ENCODE measurements at places on chromosomes 4 and X.

DNA sequence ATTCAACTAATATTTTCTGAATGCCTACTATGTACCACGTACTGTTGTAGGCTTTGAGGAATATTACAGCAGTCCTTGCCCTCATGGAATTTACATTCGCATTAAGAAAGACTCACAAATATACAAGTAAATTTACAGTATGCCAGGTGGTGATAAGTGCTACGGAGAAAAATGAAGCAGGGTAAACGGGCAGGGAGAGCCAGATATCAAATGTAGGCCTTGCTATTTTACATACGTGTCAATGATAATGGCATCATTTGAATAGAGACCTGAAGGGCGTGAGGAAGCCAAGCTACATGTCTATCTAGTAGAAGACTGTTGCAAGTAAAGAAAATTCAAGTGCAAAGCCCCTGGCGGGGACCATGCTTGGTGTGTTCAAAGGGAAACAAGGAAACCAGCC lies 65.2 kb downstream of the AMMECR1 start:
- no peak for DNase-seq

DNA sequence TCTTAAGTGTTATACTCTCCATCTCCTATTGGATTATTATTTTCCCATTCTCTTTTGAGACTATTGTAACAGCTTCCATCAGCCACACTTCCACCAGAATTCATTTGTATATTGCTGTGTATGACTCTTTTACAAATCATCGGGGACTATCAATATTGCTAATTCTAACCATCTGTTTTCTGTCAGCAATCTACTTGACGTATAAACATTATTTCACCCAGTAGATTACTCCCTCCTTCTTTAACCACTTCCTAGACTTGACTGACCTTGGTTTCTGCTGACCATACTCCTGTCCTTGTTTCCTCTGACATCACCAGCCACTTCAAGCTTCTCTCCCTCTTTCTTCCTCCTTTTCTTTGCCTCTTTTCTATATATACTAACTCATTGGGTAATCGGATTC lies 402.9 kb downstream of the PCDH18 start:
- DNase-seq = no peak

- no peak for DNase-seq
Measured at GRCh38 chr4:32030406-32030805, 1310.2 kb downstream of the PCDH7 start.

- no peak for DNase-seq
Measured at GRCh38 chrX:123184219-123184865, at the start of gene GRIA3. GRIA3 (plus strand) TSS chrX:123184278; CDS start chrX:123184536, 258 bp downstream.

GRCh38 chr4:128844931-128845330 lies 35.4 kb downstream of the JADE1 start:
- no peak for DNase-seq

DNA sequence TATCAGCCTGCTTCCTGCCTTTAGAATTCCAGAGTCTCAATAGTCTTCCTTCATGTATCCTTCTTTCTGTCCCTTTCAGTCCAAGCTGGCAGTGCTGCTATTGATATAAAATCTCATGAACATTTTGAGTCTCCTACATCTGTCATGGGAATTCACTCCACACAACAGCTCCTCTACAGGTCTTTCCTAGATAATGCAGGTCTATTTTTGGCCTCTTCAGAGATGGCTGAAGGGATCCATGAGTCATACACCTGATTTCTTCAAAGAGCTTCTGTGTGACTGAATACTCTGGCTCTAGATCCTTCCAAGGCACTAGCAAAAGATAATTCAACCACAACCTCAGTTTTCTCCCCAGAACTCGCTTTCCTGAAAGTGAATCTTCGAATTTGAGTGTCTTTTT lies 115.4 kb downstream of the STPG2 start:
- no peak for DNase-seq

DNA sequence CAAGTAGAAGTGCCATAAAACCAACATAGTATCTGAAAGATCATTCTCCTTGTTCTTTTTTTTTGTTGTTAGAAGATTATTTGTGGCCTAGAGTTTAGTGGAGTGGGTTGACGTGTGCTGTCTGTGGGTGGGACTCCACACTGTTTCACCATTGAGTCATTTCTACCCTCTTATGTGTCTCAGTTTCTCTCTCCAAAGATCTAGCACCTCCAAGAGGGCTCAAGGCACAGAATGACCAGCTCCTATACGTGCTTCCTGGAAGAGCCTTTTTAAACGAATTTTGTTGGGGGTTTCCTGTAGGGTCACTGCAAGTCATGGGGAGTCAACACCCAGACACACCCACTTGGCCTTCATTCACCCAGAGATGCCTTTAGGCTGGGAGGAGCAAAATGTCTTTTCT lies 150.1 kb downstream of the KLF8 start:
- no peak for DNase-seq

- no peak for DNase-seq
Measured at GRCh38 chr4:139972305-139972704, 181.7 kb downstream of the MAML3 start.

DNA sequence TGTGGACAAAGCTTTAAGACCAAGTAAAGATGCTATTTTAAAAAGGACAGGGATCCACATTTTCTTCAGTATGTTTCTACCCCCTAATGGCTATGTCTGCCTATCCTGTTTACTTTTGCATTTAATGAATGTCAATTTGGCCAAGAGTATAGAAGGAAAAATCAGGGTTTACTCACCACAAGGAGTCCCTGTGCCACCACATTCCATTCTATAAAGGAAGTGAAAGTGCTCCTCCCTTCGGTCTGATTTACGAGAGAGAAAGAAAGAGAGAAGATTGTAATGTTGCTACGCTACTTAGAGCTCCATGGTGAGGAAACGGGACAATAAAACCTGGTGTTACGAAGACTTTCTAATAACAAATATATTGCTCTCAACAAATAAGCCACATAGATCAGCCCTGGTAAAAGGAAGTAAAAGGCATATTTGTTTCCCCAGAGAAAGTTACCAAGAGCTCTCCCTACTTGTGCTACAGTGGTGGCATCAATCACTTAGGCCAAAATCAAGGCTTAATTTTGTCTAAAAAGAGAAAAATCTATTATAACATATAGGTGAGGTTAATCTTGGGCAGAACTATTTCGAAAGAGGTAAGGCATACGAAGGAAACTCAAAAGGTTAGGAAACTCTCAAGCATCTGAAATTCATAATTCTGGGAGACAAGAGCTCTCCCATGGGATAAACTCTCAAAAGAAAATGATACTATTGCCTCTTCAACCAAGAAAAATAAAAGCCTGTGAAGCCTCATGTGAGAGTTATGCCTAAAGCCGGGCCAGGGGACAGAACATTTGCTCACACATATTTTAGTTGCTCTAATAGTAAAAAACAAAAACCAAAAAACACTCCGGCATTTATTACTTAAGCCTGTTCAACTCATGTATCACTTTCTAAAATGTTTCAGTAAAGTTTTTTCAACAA lies 29.5 kb downstream of the TAPT1 start:
- DNase-seq = no peak

GRCh38 chrX:50495616-50496015 lies 25.0 kb upstream of the DGKK start:
- no peak for DNase-seq

DNA sequence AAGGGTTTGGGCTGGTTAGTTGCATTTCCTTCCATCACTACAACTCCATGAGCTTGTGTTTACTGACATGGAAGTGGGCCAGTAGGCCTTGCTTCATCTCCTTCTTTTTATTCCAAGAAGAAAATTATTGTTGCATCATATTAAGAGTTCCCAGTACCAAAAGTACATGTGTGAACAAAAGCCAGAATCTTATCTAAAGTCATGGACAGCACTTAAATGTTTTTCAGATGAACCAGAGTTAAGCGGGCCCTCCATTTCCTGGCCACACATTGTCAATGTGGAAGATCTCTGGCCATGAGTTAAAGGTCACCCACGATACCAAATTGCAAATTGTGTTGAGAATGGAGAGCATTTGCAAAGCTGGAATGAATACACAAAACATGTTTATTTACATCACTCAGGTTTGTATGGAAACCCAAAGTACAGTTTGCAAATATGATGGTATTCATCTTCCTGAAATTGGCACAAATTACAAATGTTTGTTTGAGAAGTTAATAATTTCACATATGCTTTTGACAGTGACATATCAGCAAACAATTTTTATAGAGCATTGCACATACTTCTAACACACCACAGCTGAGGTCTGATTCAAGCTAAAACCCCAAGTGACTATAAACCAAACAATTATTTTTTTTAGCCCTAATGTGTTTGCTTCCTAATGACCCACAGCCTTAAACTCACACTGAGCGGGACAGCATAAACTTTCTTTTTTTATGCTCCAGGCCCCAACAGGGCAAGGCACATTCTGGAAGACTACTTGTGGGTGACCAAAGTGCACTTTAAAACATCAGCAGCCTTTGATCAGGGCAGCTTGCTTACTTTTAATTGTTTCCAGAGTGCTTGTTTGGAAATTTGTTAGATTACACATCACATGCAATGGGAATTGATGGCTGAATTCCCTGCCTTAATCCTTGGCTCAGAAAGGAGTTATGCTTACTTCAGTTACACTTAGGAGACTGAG lies 502.9 kb upstream of the SLIT2 start:
- DNase-seq = no peak

DNA sequence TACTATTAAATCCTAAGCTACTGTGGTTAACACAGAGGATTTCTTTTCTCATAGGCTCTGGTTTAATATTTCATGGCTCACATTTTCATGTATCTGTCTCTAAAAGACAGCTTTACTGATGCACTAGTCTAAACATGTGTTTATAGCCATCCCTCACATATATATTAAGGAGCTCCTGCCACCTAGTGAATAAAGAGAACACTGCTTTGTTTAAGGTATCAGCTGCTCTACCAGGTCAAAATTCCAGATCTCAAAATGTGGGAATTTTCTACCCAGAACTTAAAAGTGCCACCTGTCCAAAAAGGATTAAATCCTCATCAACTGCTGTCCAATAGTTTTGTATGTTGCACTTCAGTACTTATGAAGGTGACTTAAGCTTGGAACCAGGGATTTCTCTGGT lies 188.5 kb upstream of the TEX13C start:
- no peak for DNase-seq

- no peak for DNase-seq
Measured at GRCh38 chrX:1418901-1419544, 27.1 kb upstream of the SLC25A6 start.

GRCh38 chrX:6885909-6886308 lies 261.6 kb upstream of the STS start:
- DNase-seq = no peak

DNA sequence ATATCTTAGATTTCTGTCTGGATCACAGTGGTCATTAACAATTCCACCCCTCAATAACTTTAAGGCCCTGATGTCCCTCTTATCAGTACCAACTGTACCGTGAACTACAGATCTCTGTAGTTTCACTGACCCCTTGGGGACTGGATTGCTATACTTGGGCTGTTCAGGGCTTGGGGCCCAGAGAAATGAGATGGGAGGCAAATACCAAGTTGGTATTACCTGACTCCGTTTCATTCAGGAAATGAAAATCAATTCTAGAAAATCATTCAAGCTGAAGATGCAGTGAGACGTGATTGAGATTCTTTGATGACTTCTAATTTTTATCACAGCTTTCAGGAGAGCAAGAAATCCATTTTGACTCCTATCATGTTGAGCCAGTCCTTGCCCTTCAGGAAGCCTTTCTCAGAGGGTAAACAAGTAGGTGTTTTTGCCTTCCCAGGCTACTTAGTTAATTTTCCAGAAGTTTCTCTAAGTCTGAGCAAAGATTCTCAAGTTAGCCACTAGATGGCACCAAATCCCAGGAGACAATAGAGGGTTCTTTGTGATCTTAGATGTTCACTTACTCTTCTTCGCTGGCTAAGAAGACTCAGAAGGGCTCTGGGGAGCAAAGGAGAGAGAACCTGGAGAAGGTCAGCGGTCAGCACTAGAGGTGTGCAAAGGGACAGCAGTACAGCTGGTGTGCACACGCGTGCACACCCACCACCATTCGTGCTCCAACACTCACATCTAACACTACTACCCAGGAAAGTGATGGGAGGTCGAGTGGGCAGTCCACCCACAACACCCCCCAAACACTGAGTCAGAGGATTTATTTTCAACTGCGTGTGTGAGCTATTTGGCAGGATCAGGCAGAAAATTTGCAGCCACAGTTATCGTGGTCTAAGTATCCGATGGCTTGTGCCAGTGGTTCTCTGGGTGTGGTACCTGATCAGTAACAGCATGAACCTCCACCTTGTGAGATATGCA lies 7.4 kb downstream of the HNRNPH2 start:
- DNase-seq = no peak

DNA sequence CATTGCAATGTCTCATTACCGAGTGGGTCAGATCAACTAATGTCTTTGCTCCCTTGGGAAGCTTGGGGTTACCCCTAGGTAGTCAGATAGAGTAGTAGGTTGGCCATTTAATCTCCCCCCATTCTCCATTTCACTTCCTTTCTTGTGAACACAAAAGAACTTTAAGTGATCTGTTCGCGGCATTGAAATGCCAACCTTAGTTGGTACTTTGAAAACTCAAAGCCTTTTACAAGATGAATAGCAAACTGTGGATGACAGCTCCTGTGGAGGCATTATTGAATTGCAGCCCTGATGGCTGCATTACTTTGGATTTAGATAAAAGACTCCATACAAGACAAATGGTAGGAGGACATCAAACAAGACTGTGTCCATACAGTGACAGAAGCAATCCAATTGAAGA lies 469.1 kb downstream of the GBA3 start:
- DNase-seq = no peak

GRCh38 chrX:45233531-45233930 lies 32.9 kb upstream of the DIPK2B start:
- no peak for DNase-seq

- no peak for DNase-seq
Measured at GRCh38 chrX:38627683-38628082, 66.3 kb downstream of the TSPAN7 start.

DNA sequence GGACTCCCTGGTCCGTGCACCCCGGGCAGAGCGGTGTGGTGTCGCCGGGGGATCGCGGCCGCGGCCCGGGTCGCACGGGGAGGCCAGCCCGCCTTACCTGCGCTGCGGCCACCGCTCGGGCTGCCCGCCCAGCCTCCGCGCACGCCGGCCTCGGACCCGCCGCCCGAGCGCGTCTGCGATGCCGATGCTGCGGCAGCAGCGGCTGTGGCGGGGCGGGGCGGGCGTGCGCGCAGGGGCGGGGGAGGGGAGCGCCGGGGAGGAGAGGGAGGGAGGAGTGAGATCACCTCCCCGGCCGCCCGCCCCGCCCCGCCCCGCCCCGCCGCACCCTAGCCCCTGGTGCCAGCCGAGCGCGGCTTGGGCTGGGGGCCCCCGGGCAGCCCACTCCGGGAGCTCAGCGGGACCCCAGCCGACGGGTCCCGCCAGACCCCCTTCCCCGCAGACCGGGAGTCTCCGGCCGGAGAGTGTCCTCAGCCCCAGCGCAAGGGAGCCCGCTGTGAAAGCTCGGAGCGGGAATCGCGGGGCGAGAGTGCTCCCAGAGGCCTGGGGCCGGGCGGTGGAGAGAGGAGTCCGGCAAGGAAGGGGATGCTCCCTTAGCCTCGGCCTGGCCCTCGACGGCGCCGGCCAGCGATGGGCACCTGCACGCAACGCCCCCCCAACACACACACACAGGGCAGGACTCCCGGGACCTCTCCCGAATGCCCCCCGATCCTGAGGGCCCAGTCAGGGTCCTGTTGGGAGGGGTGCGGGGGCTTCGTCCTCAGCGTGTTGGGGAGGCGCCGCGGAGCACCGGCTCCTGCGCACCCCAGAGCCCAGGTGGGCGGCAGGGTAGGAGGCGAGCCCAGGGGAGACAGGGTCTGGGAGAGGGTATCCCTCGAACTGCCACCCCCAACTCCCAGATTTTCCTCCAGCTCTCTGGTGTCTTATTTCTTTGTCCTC lies at the start of gene L1CAM:
TSS of gene L1CAM (minus strand) at position 206 of the 936 bp plus-strand sequence. CDS start 10,337 bp downstream, outside the sequence.
- no peak for DNase-seq

Data from stimulated activated CD4-positive, alpha-beta T cell treated with anti-CD3 and anti-CD28 coated beads, Interleukin-1b, Interleukin-23, amount 100 ng/mL, for 1 hour (primary cell).